ENCODE measurements at places on chromosomes 1 and 21. TPM values are rescaled to one million over a fixed set of nuclear protein-coding genes. Genes with fewer than 3 reads are reported as not detected.

- no peak for DNase-seq
Observed at GRCh38 chr1:173015629-173016028, 35.1 kb downstream of the TNFSF18 start.

GRCh38 chr1:150160964-150161621 lies 11.4 kb downstream of the PLEKHO1 start:
- DNase-seq, result no peak

DNA sequence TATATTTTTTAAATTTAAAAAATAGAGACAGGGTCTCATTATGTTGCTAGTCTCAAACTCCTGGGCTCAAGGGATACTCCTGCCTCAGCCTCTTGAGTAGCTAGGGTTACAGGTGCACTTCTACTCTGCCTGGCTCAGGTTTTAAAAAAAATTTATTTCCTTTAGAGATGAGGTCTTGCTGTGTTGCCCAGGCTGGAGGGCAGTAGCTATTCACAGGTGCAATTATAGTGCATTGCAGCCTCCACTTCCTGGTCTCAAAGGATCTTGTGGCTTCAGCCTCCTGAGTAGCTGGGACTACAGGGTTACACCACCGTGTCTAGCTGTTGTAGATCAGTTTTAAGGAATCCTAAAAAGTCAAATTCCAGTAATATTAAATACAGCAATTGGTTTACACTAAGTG lies 5.0 kb downstream of the RNF11 start:
- DNase-seq, result no peak

TTC22 gene
- not detected for total RNA-seq

- DNase-seq, result no peak
Observed at GRCh38 chr1:174072581-174072980, 50.4 kb upstream of the RC3H1 start.

DNA sequence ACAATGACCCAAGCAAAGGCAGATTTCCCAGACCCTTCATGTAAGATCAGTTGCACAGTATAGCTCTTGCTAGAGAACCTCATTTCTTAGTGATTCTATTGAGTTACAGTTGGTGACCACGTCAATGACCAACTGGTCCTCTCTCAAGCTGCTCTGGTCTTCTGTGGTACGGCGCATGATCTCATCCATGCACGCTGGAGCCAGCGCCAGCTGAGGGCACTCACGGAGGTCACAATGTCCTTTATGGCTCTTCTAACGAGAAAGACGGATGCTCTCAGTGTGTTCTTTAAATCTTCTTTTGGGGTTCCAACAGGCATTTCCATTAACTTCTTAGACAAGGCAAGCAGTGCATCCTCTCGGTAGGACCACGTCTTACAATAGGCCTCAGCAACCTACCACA lies 22.3 kb downstream of the CEP104 start:
- DNase-seq, result no peak

GRCh38 chr1:83741770-83742169 lies 257.2 kb downstream of the TTLL7 start:
- DNase-seq, result no peak

DNA sequence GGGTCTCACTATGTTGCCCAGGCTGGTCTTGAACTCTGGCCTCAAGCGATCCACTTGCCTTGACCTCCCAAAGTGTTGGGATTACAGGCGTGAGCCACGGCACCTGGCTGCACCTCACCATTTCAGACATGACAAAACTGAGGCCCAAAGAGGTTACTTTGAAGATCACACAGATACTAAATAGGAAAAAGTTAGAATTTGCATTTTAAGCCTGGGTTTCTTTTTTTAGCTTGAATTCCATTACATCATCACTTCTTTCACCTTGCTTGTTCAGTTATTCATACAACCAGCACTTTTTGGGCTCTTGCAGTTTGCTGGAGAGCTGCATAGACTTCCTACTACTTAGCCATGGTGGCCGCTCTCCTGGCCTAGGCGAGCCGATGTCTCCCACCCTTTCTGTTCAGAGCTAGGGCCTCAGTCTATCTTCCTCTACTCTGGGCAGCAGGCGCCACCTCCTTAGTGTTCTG lies 16.3 kb upstream of the CD2 start:
- no peak for DNase-seq

MTARC1 gene
- 1.5 TPM for total RNA-seq

DNA sequence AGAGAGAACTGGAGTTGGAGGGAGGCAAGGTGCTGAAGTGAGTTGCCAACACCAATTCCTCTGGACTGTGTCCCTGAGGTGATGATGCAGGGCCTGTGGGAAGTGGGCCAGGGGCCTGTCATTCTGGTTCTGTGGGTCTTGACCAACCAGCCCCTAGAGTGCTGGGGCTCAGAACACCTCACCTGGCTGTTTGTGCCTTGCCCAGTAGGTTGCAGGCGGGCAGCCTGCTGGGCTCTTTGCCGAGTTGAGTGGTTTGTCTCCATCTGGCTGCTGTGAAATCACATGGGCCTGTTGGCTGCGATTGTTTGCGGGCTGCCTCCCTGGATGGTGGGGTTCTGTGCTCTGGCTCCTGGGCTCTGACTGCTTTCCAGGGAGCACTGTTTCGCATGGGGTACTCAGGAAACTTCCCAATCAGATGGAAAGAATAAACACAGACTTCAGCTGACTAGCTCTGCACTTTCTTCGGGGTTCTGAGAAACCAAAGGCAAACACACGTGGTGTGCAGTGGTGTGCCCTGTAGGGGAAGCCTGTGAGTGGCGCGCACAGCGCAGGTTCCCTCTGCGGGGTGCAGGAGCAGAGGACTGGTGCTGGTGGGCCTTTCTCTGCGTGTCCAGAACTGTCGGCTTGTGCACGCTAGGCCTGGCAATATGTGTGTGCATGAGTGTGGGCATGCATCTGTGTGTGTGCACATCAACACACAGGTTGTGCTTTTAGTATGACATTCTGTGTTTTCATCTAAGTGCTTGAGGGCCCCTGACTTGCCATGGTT lies 95.1 kb downstream of the RHOU start:
- peak; percentile 43 for DNase-seq

DNA sequence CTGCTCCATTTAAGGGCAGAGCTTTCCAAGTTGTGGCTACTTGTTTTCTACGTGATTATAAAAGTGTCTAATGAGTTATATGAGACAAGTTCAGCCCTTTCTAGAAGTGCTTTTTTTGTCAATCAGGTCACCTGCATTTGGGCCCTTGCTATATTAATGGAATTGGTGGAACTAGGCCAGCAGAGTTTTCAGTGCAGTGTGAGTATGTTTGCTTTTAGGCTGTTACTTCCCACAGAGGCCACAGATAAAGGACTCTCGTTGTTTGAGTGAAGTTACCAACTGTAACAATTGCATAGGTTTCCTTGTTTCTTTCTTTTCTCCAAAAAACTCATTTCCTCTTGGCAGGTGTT lies 10.9 kb downstream of the SMAP2 start:
- no peak for DNase-seq

DEPDC1 gene
- 68.4 TPM for total RNA-seq

CA6 gene
- total RNA-seq, result not detected

GRCh38 chr1:90717665-90718410 lies 736 bp upstream of the BARHL2 start:
- DNase-seq, result no peak

- DNase-seq, result no peak
Observed at GRCh38 chr1:231186356-231187115, 24.7 kb downstream of the TRIM67 start.

ARID1A gene
- 12.6 TPM for total RNA-seq

- DNase-seq, result no peak
Observed at GRCh38 chr1:185442050-185442449, 125.0 kb upstream of the IVNS1ABP start.

MATN1 gene
- 0.06 TPM for total RNA-seq

CYP4A22 gene
- total RNA-seq, result not detected

- no peak for DNase-seq
Observed at GRCh38 chr21:28066596-28067387, 925.9 kb downstream of the LTN1 start.
